Stimulated activated CD8-positive, alpha-beta memory T cell treated with anti-CD3 and anti-CD28 coated beads, Interleukin-4, amount 100 ng/mL, for 4 hours (primary cell): ENCODE measurements at places on chromosomes 1 and 21.

DNA sequence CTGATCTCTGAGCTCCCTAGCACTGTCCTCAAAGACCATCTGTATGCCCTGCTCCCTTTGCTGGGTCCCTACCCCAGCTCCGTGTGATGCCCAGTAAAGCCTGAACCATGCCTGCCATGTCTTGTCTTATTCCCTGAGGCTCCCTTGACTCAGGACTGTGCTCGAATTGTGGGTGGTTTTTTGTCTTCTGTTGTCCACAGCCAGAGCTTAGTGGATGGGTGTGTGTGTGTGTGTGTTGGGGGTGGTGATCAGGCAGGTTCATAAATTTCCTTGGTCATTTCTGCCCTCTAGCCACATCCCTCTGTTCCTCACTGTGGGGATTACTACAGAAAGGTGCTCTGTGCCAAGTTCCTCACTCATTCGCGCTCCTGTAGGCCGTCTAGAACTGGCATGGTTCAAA, 5.7 kb downstream of the GSTM5 start:
- no peak for DNase-seq

GRCh38 chr1:243715285-243715684, 134.8 kb downstream of the AKT3 start:
- no peak for DNase-seq

- DNase-seq, result no peak
Measured at GRCh38 chr1:199778324-199778955, 249.1 kb upstream of the NR5A2 start.

DNA sequence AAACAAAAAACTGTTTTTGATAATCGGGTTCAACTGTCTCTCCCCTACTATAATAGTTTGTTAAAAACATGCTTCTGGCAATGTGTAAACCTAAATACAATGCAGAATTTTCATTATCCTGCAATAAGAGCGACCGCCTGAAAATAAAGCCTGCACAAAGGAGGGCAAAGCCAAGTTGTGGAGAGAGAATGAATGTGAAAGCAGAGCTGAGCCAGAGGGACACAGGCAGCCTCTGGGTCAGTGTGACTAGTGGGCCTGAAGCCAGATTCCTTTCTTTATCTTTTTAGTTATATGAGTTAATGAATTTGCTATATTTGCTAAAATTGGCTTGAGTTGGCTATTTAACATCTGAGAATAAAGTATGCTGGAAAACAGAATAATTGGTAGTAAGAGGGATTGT, 615.2 kb downstream of the PLA2G4A start:
- no peak for DNase-seq

DNA sequence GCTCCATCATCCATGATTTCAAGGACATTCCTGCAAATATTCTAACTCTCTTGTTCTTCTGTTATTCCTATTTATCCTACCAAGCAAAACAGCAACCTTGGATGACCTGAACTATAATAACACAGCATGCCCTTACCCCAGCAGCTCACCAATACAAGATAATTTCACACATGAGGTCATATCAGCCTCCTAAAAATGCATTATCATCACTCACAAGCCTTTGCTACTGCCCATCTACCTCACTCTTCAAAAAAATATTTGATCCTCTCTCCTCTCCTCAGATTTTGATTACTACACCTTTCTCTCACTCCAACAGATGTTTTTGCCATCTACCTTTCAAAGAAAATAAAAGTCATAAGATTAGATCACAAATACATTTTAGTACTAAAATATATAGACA, 777.6 kb upstream of the NCAM2 start:
- DNase-seq, result no peak

GRCh38 chr1:222665964-222666363, 46.3 kb downstream of the AIDA start:
- no peak for DNase-seq

GRCh38 chr1:54051933-54052430, 1.0 kb downstream of the TMEM59 start:
- no peak for DNase-seq

DNA sequence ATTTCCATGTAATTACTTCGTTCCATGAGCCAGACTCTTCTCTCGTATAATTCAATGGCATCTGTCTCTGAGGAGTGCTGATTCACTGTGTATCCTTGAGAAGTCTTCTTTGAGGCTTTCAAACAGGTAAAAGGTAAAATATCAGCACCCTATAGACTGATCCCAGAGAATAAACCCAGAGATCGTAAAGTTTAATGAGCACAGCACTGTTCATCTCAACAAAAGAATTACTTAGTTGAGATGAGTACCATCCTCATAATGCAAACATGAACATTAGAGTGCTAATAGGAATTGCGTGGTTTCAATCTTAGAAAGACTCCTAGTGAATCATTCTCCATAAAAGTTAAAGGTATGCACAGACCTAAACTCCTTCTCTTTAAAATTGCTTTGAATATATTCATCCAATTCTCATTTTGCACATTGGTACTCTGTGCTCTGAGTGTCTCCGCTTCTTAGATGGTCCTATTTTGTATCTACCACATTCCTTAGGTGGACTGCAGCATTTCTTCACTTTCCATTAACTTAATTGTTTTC, 97.2 kb downstream of the TBX15 start:
- no peak for DNase-seq

DNA sequence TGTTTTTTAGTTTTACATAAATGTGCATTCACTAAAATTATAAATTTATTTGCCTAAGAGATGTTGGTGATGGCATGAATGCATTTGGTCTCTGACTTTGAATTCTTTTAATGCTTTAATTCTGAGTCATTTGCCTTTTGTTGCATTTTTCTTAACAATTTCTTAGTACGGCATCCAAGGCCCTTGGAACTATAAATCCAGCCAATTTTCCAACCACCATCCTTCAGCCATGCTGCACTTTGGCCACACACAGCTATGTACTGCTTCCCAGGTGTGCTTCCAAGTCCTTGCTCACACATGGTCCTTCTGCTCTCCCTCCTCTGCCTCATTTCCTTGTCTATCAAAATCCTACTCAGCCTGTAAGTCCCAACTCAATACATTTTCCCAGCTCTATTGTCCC, 161.0 kb downstream of the DHRS3 start:
- DNase-seq, result no peak

- DNase-seq, result no peak
Measured at GRCh38 chr1:9119745-9120144, 9.2 kb downstream of the GPR157 start.

DNA sequence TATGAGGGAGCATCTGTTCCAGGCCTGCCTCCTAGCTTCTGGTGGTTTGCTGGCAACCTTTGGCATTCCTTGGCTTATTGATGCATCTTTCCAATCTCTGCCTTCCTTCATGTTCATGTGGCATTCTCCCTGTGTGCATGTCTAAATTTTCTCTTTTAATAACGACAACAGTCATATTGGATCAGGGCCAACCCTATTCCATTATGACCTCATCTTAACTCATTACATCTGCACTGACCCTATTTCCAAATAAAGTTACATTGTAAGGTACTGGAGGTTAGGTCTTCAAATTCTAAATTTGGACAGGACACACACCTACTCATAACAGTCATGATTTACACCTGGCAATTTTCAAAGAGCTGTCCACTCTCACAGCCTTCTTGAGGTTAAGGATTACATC, 117.2 kb upstream of the FGGY start:
- no peak for DNase-seq

GRCh38 chr1:14969006-14969405, 184.5 kb upstream of the TMEM51 start:
- no peak for DNase-seq

DNA sequence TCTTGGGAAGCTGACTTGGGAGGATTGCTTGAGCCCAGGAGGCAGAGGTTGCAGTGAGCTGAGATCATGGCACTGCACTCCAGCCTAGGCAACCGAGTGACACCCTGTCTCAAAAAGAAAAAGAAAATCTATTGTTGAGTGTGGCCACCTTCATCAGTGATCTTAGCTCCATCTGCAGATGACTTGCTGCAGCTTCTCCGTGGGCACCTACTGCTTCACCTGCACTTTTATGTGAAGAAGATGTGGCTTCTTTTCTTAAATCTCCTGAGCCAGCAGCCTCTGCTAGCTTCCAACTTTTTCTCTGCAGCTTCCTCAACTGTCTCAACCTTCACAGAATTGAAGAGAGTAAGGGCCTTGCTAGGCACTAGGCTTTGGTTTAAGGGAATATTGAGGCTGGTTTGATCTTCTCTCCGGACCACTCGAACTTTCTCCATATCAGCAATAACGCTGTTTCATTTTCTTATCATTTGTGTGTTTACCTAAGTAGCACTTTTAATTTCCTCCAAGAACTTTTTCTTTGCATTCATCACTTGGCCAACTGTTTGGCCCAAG, 28.0 kb downstream of the AGPAT3 start:
- DNase-seq, result no peak

- no peak for DNase-seq
Measured at GRCh38 chr1:1929639-1930545, 10.8 kb upstream of the TMEM52 start.

DNA sequence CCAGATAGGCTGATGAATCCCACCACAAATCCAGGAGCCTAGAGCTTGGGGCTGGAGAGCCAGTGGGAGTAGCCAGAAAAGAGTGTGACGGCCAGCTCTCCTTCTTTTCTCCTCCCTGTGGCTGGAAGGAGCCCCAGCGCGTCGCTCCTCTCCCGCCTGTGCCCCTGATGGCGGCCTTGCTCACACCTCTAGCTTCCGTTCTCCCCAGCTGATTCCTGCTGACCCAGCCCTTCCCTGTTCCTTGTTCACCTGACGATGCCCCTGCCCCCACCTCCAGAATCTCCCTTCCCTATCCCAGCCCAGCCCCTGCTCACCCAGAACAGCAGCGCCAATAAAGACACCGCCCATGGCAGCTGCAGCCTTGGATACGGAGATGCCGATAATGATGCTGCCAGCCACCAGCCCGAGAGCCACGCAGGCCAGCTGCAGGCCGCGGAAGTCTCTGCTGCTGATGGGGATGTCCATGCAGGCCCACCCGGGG, 656 bp downstream of the KNCN start:
- DNase-seq, result no peak

GRCh38 chr1:230498704-230499103, 72.6 kb upstream of the PGBD5 start:
- DNase-seq, result no peak

GRCh38 chr1:209879539-209879938, 51.8 kb downstream of the UTP25 start:
- no peak for DNase-seq

- DNase-seq, result no peak
Measured at GRCh38 chr1:12161324-12161661, 5.5 kb upstream of the TNFRSF1B start.

DNA sequence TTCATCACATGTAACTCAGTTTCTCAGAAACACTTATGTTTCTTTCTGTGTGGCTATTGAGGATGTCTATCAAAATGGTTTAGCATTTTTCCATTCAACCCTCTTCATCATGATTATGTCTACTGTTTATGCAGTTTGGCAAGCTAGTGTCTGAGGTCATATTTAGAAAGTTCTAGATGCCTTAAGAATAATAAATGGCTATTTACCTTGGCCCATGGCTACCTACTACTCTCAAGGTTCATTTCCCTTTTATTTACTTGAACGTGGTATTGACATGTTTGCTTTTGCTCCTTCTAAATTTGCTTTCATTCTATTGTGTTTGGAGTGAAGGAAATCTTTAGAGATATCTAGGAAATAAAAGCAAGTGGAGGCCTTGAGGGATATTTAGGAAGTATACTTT, 193.7 kb upstream of the OLFM3 start:
- DNase-seq, result no peak
